BJ (cell line): ENCODE measurements at places on chromosomes 3 and 15.

DNA sequence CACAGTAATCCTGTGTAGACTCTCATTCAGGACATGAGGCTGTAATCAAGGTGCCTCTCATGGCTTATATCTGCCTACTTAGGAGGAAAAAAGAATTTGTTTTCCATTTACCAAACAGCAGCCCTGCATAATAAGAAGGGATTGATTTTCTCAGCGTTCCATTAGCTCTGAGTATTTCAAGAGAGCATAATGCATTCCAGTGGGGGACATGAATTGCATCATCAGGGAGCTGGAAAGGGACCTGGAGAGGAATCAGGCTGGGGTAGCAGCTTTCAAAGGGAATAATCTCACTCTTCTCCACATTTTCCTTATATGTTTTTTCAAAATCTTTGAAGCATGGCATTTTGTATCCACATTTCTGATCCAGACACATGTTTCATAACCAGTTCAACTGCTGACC is 150.6 kb upstream of the ANKRD28 start:
- no peak for DNase-seq

GRCh38 chr15:46301826-46302225 is 667.0 kb downstream of the SQOR start:
- DNase-seq, result no peak

DNA sequence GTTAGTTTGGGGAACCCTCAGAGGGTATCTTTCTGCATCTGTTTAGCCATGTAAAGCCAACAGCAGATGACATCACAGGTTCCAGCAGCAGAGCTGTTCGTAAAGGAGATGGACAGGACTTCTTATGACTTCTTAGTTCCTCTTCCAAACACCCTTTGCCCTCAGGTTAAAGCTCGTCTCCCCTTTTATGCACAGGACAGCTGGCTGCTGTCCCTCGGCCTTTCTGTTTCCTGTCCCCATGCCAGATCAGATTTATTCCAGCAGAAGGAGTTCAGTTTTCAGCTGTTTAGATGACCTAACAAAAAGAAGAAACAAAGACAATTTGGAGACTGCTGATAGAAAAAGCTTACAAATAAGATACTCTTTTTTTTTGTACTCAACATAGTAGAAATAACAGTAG is 45.1 kb downstream of the SEC22A start:
- DNase-seq, result no peak

DNA sequence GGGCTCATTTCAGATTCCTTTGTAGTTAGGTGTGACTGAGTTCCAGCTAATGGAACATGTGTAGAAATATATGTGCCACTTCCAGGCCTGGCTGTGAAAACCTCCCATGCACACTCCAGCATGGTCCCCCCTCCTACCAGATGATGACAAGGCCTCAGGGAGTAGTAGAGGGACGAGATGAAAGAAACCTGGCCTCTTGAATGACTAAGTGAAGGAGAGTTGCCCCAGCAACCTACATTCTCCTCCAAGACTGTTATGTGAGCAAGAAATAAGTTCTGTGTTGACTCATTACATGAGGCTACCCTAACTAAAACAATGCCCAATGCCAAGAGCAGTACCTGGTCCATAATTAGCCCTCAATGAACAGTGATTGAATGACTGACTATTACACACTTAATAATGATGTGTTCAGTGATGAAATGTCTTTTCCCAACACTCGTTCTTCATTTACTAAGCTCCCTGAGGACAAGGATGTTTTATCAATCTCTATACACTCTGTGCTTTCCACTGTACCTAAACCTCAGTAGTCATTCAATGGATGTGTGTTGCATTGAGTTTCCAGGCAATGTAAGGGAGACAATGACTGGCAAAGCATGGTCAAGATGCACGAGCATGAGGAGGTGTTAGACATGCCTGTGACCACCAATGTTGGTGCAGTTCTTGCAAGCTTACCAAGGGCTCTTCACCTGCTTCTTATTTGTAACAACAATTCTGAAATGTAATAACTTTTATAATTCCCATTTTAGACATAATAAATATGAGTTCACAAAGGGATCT is 62.0 kb upstream of the BCL6 start:
- no peak for DNase-seq

DNA sequence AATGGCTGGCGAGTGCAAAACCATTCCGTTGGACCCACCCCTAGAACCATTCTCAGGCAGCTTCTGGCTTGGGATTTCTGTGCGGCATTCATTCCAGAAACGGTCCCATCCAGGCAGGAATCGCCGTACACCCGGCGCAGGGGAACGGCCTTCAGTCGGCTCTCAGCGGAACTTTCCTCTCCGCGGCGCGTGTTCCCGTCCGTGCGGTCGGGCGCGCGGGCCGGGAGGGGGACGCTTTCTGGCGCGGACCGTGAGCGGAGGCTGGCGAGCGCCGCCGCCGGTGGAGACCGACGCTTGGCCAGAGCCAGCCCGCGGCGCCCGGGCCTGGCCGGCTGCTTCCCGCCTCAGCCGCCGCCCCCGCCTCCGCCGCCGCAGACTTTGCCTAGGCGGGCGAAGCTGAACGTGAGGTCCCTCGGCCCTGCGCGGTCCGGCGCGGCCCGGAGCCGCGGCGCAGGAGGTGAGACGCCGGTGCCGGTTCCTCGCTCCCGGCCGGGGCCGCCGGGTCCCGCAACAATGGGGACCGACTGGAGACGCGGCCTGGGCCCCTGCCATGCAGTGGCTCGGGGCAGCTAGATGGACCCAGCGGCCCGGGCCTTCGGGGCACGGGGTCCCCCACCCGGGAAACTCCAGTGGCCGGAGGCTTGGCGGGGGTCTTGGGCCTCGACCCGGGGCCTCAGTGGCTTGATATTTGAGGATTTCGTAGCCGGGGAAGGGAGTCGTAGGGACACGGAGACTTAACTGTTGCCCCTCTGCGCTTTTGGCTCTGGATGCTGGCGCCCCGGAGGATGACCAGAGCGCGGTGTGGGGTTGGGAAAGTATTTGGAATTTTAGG is at the start of gene RAD54L2:
Gene RAD54L2 (plus strand): TSS at position 261 of the 832 bp plus-strand sequence. CDS start 51,702 bp downstream, outside the sequence.
- DNase-seq, result no peak

DNA sequence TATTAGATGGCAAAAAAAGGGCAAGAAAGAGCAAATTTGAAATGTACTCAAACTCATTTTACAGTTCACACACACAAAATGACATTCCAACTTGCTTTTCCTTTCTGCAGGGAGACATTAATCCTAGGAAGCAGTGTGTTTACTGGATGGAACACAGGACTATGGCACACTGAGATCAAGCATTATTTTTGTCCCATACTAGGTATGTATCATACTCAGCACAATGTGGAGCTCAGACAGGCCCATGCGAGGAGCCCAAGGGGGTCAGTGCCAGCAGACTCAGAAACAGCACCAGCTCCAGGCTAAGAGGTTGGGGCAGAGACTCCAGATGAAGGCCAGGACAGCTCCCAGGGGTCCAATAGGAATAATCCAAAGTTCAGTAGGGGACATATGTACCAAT is 30.8 kb upstream of the SLC35G2 start:
- no peak for DNase-seq

DNA sequence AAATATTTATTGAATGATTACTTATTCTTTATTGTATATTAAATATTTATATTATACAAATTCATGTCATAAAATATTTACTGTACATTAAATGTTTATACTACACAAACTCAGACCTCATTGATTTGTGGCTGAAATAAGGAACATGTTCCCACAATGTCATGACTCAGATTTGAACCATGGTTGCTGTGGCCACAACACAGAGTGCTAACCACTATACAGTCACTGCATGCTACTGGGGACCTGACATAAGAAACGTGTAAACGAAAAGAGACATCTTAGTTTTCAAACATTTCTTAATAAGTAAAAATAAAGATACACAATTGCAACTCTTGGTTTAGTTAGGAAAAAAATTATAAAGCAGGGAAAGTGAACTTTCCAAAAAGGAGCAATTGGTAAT is 99.1 kb upstream of the AGTR1 start:
- DNase-seq, result no peak

GRCh38 chr15:23035964-23036566 is 3.3 kb downstream of the TUBGCP5 start:
- DNase-seq, result no peak

- DNase-seq, result no peak
These were observed 17.3 kb downstream of the FGD5 start for GRCh38 chr3:14836049-14836468.

DNA sequence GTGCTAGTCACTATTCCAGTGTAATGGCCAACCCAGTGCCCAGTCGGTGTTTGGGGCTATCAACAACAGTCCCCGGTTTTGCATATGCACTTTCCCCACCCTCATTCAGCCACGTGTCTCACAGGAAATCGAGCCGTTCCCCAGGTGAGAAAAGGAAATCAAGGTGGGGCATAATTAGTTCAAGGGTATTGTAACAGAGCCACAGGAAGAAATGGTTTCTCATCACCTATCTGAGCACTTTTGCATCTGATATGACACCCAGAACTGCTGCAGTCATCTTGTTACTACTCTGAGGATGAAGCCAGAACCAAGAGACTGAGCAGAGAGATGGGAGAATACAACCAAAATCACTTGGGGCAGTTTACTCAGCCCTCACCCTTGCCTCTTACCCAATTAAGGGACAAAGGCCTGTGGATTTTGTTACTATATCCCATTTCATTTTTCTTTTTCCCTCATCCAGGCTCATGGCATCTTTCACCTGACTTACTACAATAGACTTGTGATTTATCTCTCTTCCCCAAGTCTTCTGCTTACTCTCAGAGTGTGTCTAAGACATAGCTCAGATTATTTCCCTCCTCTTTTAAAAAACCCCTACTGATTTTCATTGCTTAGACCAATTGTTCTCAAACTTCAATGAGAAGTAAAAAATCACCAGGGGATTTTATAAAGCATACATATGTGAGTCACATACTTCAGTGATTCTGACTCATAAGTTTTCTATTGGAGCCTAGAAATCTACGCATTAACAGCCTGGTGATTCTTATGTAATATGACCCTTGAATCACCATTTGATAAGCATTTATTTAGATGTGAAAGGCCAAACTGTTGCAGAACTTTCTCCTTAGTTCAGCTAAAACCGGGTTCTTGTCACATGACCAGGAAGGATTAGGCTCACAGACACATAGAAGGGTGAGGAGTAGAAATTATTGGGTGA is 40.5 kb downstream of the TRAT1 start:
- DNase-seq, result no peak

GRCh38 chr15:63601026-63601703 is 4.0 kb downstream of the FBXL22 start:
- DNase-seq, result no peak

DNA sequence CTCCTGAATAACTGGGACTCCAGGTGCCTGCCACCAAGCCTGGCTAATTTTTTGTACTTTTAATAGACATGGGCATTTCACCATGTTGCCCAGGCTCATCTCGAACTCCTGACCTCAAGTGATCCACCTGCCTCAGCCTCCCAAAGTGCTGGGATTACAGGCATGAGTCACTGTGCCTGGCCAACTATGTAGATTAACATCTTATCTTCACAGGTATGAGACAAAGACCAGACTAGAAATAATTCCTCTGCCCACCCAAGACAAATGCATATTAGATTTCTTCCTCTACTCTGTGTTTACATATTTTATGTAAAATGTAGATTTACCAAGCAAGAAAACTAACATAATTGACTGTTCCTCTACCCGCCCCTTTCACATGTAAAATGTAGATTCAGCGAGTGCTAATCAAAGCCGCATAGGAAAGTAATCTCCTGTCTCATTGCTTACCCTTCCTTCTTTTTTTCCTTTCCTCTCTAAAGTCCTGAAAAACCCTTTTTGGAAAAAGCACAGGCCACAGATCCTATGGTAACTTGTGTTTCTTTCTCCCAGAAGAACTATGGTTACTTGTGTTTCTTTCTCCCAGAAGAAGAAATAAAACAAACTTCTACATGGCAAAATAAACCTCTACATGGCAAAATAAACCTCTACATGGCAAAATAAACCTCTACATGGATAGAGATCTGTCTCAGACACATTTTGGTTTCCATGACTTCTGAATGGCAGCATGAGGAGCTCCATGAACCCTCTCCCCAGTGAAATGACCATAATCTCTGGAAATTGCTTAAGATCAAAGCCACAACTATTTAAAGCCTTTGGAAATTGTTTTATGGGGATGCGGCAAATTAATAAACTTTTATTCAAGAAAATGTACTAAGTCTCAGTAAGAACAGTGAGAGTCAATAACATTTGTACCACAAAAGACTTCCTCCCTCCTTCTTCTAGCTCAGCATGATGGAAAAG is 9.1 kb upstream of the ABHD2 start:
- DNase-seq, result no peak

DNA sequence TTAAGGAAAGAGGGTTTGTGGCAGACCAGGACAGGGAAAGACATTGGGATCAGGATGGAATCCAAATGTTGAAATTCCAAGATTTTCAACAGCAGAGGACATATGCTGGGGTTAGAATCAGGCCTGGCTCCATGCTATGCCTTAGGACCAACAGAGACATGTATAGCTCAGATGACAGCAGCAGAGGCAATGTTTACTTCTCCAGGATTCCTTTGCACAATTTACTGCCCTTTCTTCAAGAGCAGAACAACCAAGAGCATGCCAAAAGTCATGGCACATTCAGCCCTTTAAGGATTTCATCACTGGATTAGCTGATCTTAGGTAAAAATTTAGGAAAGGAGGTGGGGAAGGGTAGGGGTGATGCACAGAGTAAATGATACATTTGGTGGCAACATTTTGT is 69.6 kb upstream of the GSK3B start:
- DNase-seq, result no peak
